Large intestine (tissue), 12 donors: ENCODE measurements at places on chromosomes 5 and 9.
A peak's percentile ranks its signal among the peaks of the same experiment; 100 is the strongest.

GRCh38 chr5:118486647-118487225 lies 501.6 kb downstream of the DTWD2 start:
- DNase-seq, result no peak

GRCh38 chr5:146877783-146878475 lies 628 bp downstream of the PPP2R2B start:
- DNase-seq, result peak; percentile 41

- no peak for DNase-seq
Observed at GRCh38 chr9:21682981-21683380, 119.5 kb upstream of the MTAP start.

GRCh38 chr9:121707477-121708424 lies 56.3 kb downstream of the DAB2IP start:
- no peak for DNase-seq

DNA sequence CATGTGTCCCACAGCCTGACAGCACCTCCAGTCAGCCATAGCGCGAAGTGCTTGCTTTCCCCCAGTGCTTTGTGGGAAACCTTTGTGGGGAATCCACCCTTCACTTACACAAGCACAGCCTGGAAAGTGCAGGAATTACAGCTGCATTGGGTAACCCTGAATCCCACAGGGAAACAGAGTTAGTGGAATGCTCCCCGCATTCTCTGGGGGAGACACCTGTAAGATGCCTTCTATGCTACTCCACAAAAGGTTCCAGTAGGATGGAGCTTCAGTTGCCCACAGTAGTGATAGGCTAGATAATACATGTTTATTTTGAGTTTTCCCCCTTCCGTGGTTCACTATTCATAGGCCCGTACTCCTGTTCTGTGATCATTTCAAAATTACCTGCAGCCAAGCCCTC lies 60.3 kb downstream of the TLE4 start:
- no peak for DNase-seq

GRCh38 chr9:104313396-104314110 lies 190.5 kb upstream of the OR13F1 start:
- no peak for DNase-seq

GRCh38 chr5:5273976-5274375 lies 133.8 kb downstream of the ADAMTS16 start:
- no peak for DNase-seq

- no peak for DNase-seq
Observed at GRCh38 chr9:123523001-123523400, 167.0 kb downstream of the CRB2 start.

GRCh38 chr9:108637340-108637739 lies 218.4 kb downstream of the ACTL7B start:
- DNase-seq, result no peak

GRCh38 chr5:3596261-3596825 lies 711 bp downstream of the IRX1 start:
- DNase-seq, result no peak

GRCh38 chr5:123976379-123977033 lies 464.5 kb downstream of the CSNK1G3 start:
- DNase-seq, result no peak

GRCh38 chr5:150514708-150515211 lies 6.8 kb downstream of the NDST1 start:
- no peak for DNase-seq

GRCh38 chr9:131875828-131876485 lies 136.1 kb upstream of the RAPGEF1 start:
- no peak for DNase-seq

DNA sequence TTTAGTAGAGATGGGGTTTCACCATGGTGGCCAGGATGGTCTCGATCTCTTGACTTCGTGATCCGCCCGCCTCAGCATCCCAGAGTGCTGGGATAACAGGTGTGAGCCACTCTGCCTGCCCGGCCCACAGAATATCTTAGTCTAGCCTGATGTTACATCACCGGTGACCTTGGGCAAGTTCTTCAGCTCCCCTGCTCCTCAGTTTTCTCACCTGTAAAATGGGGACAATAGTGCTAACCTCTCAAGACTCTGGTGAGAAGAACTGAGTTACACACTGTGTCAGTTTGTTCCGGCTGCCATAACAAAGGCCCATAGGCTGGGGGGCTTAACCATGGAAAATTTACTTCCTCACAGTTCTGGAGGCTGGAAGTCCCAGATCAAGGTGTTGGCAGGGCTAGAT lies 12.5 kb upstream of the HABP4 start:
- DNase-seq, result no peak

DNA sequence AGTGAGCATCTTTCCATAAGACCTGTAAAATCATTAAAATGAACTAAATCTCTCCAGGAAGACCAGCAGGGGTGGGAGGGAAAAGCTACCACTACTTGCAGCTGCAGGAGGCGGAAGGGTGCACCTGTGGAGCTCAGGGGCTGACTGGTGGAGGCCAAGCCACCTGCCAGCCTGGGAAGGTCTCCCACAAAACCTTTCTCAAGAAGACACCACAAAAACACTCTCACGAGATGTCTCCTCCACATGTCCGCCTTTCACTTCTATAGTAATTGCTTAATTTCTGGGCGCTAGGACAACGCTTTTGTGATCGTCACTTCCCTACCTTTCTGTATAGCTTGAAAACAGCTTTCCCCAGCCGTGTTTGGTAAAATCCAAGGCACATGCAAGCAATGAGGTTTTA lies 114.4 kb downstream of the ROR2 start:
- no peak for DNase-seq

- DNase-seq, result no peak
Observed at GRCh38 chr5:66603881-66604280, 7.7 kb downstream of the MAST4 start.

DNA sequence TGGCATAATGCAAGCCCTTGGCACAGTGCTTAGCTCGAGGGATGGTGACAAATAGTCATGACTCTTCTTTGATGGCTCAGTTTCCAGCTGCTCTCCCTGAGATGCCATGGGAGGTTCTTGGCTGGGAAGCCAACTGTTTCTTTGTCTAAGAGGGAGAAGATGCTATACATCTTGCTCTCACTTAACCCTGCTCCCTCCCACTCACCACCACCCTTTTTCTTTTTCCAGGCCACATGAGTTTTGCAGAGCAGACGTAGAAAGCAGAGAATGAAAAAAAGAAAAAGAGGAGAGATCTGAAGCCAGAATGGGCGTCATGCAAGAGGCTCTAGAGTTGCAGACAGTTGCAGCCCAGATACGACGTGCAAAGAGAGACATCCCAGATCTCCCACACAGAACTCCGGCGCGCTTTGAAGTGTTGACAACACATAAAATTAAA lies 160.5 kb downstream of the FGF18 start:
- no peak for DNase-seq

DNA sequence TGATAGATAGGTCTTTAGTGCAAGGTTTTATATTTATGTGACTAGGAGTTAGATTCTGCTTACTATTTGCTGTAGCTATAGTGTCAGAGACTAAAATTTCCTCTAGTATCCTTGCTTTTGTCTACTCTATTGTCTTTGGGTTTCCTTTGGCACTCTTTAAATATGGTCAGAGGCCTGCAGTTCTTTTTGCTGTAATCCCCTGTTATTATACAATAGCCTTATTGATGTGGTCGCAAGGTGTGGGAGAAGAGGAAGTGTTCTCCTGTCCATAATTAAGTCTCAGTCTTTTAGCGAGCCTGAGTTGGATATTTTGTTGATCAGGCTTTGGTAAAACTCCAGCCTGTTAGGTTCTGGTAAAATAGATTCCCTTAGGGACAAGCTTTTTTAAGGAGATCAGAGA lies 34.9 kb downstream of the LURAP1L start:
- DNase-seq, result no peak

DNA sequence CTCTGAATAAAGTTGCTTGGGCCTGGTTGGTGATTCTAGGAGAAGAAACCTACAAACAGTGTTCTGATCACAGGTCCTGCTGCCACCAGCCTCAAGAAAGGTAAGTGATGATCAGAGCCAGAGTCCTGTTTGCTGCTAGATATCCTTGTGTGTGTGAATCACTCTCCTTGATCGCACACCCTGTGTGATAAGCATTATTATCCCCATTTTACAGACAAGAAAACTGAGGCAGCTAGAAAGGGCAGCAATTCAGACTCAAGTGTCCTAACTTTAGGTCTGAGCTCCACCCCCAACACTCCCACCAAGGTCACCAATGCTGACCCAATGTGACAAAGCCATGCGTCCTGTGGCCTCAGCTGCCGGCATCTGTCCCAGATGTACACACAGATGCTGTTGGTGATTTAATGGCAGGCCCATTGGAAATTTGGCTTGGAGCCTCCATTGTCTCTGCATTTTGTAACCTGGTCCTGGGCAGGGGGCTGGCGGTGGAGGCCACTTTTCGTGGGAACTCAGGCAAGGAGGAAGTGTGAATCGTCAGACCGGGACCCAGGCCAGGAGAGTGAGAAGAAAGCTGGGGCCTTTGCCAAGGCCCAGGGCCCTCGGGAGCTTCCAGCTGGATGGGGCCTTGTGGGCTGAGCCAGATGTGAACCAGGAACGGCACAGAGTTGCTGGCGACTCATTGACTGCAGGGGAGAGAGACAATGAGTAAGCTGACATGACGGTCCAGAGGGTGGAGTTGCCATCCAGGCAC lies 29.8 kb upstream of the GGTA1 start:
- DNase-seq, result peak; percentile 57

DNA sequence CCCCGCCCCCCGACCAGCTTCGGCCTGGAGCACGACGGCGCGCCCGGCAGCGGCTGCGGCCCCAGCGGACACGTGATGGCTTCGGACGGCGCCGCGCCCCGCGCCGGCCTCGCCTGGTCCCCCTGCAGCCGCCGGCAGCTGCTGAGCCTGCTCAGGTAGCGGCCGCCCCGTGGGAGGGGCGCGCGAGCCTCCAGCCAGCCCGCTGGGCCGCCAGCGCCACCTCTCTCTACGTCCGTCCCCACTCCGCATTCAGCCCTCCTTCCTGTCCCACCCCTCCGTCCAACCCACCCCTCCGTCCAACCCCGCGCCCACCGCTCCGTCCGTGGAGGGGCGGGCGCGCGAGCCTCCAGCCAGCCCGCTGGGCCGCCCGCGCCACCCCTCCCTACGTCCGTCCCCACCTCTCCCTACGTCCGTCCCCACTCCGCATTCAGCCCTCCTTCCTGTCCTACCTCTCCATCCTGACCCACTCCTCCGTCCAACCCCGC lies 6.5 kb downstream of the ADAMTS13 start:
- DNase-seq, result no peak

GRCh38 chr5:21711866-21712758 lies 1141.0 kb downstream of the CDH12 start:
- no peak for DNase-seq

GRCh38 chr9:93369686-93370085 lies 81.8 kb upstream of the FAM120A start:
- DNase-seq, result no peak

GRCh38 chr9:87594194-87594593 lies 96.5 kb downstream of the DAPK1 start:
- no peak for DNase-seq

- DNase-seq, result no peak
Observed at GRCh38 chr5:149289301-149289700, 17.6 kb downstream of the AFAP1L1 start.

DNA sequence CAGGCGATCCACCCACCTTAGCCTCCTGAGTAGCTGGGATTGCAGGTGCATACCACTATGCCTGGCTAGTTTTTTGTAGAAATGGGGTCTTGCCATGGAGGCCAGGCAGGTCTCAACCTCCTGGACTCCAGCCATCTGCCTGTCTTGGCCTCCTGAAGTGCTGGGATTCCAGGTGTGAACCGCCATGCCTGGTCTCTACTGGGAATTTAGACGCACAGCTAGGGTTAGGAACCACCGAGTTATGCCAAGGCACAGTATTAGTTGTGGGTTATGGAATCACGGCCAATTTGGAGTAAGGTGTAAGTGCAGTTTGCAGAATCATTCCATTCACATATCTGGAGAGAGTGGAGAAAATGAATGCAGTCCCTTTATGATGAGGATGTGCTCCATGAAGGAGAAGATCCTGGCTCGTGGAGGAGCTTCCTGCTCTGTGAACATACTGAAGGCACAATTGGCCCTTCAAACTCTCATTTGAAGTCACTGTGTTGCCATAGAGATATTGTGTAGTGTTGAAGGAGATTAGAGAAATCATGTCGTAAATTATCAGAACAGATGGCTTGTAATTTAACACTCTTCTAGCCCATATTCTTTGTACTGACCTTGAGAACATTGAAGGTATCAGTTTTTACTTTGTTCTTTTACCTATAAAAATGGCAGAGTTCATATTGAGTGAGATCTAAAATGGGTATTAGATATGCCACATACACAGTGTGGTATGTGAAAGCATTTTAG lies 18.8 kb downstream of the TRIO start:
- DNase-seq, result no peak

DNA sequence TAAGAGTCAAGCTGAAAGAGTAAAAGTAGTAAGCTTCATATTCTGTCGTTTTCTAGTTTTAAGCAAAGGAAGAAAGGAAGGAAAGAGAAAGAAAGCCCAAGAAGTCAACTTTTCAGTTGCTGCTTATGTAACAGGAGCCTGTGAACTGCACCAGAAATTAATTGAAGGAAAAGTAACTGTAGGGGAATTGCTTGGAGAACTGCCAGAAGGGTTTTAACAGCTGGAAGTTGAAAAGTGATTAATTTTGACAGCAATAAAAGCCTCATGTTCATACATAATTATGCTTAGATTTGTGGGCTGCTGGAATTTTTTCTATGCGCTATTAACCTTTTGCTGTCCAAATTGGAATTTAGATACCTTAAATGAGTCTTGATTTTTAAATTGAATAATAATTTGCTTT lies 255.7 kb downstream of the ENC1 start:
- no peak for DNase-seq

GRCh38 chr5:176396330-176396729 lies 7.8 kb downstream of the HIGD2A start:
- DNase-seq, result no peak

DNA sequence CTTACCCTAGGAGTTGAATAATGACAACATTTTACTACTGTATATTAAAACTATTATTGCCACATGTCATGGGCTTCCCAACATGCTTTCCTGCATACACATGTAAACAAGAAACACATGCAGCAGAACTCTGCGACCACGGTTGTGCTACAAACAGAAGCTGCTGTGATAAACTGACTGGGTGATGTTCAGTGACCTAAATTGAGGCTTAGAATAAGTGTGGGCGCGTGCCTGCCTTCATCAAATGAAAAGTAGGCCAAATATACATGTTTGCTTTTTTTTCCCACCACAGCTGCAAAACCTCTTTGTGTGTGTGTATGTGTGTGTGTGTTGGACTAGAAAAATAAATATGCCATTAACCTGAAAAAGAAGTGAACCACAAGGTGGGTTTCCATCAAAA lies 1202.1 kb downstream of the PTPRD start:
- no peak for DNase-seq

DNA sequence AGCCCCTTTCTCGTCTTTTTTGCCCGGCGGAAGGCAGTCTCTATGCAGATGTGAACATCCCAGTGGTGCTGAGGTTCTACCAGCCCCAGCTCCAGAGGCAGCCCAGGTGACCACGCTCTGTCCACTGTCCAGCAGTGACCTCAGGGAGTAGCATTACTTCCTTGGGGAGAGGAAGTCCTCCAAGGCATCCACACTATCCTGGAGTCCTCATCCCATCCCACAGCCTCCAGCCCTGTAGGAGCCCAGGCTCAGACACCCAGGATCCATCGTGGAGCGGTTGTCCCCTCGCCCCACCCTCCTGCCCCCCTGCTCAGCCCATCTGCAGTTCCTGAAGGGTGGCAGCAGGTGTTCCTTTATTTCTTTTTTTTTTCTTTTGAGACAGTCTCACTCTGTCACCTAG lies 294.5 kb upstream of the IRX4 start:
- no peak for DNase-seq
